ENCODE measurements at places on chromosomes 5 and 9.

GRCh38 chr5:53826504-53826903 lies 266.1 kb downstream of the NDUFS4 start:
- H3K36me3 ChIP-seq, result no peaks in the 10 kb centered on the region
- H3K4me3 ChIP-seq, result no peak overlapping the region
- no peaks in the 10 kb centered on the region for H3K4me1 ChIP-seq
- H3K27me3 ChIP-seq, result peaks cover 2% of the 10 kb centered on the region

- H3K4me1 ChIP-seq, result peaks cover 6% of the 10 kb centered on the region
- no peaks in the 10 kb centered on the region for H3K36me3 ChIP-seq
- no peak overlapping the region for H3K27ac ChIP-seq
- peaks cover 4% of the 10 kb centered on the region for H3K27me3 ChIP-seq
- DNase-seq, result no peak
Measured at GRCh38 chr9:114287001-114287762, 35.7 kb upstream of the ORM1 start.

GRCh38 chr9:123453831-123454321 lies 97.9 kb downstream of the CRB2 start:
- no peak for DNase-seq
- no peaks in the 10 kb centered on the region for H3K27me3 ChIP-seq
- H3K27ac ChIP-seq, result no peak overlapping the region

DNA sequence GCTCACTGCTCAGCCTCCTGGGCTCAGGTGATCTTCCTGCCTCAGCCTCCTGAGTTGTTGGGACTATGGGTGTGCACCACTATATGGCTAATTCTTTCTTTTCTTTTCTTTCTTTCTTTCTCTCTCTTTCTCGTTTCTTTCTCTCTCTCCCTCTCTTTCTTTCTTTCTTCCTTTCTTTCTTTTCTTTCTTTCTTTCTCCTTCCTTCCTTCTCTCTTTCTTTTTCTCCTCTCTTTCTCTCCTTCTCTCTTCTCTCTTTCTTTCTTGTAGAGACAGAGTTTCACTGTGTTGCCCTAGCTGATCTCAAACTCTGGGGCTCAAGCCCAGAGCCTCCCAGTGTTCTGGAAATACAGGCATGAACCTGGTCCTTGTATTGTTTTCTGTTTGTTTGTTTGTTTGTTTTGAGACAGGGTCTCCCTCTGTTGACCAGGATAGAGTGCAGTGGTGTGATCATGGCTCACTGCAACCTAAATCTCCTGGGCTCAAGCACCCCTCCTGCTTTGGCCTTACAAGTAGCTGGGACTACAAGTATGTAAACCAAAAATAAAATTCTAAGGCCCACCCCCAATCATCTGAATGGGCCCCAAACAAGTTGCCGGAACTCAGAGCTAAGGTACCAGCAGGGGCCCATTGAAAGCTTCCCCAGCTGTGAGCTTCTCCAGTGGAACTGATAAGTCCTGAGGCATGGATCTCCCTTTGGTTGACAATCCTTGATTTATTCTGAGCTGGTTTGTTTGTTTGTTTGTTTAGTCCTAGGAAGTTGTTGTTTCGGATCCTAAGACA lies 11.9 kb upstream of the BTF3 start:
- H3K27ac ChIP-seq, result no peak overlapping the region
- H3K4me1 ChIP-seq, result no peaks in the 10 kb centered on the region
- H3K36me3 ChIP-seq, result no peaks in the 10 kb centered on the region
- no peak for DNase-seq
- H3K4me3 ChIP-seq, result no peak overlapping the region
